ENCODE measurements at places on chromosomes 3 and 15.

GRCh38 chr3:107660306-107660976, 137.7 kb downstream of the BBX start:
- H3K4me3 ChIP-seq: no peak overlapping the region
- H3K27me3 ChIP-seq: no peaks in the 10 kb centered on the region
- no peaks in the 10 kb centered on the region for H3K36me3 ChIP-seq
- H3K4me1 ChIP-seq: peaks cover 13% of the 10 kb centered on the region
- peak; percentile 43 for DNase-seq

DNA sequence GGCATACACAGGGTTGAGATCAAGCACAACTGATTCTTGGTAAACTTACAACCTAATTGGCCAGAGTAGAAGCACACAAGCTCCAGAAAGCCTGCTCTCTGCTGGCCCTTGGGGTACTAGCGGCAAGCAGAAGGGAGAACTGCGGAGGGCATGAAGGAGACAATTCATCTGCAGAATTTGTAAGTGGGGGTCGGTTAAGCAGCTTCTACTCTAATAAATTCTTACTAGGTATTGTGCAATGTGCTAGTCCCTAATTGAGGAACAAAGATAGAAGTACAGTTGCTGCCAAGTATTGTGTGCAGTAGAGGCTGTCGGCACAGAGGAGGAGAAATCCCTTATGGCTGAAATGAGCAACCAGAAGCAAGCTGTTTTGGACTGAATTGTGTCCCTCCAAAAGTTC, 91.2 kb upstream of the VEPH1 start:
- no peak for DNase-seq
- H3K36me3 ChIP-seq: no peaks in the 10 kb centered on the region
- no peaks in the 10 kb centered on the region for H3K27me3 ChIP-seq
- no peak overlapping the region for H3K4me3 ChIP-seq
- H3K4me1 ChIP-seq: no peaks in the 10 kb centered on the region
- no peak overlapping the region for H3K27ac ChIP-seq

- peak; percentile 78 for DNase-seq
- no peaks in the 10 kb centered on the region for H3K4me1 ChIP-seq
Observed at GRCh38 chr3:50519471-50520089, 16.1 kb upstream of the CACNA2D2 start.

- no peak overlapping the region for H3K27ac ChIP-seq
- no peak for DNase-seq
- peaks cover 12% of the 10 kb centered on the region for H3K36me3 ChIP-seq
- H3K4me1 ChIP-seq: no peaks in the 10 kb centered on the region
- no peak overlapping the region for H3K4me3 ChIP-seq
- H3K27me3 ChIP-seq: no peaks in the 10 kb centered on the region
Observed at GRCh38 chr15:90633360-90633759, 83.8 kb upstream of the BLM start.

DNA sequence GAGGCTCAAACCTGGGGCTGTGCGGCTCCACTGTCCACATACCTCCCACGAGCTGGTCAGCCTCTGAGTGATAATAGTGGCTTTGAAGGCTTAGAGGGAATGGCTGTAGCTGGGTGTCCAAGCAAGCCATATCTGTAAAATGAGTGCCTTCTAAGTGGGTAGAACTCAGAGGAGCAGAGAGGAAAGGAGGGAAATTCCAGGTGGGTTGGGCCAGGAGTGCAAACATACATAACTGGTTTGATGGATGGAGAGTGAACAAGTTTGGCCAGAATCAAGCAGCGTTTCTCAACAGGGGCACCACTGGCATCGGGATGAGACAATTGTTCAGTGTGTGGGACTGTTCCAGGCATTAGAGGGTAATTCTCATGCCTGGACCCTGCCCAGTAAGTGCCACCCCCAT, 91.1 kb downstream of the ASB7 start:
- H3K4me3 ChIP-seq: no peak overlapping the region
- no peaks in the 10 kb centered on the region for H3K36me3 ChIP-seq
- H3K4me1 ChIP-seq: no peaks in the 10 kb centered on the region
- no peak overlapping the region for H3K27ac ChIP-seq
- no peaks in the 10 kb centered on the region for H3K27me3 ChIP-seq
- no peak for DNase-seq

GRCh38 chr3:184156522-184156955, 1.4 kb downstream of the DVL3 start:
- H3K36me3 ChIP-seq: no peaks in the 10 kb centered on the region
- DNase-seq: no peak
- H3K4me1 ChIP-seq: peaks cover 10% of the 10 kb centered on the region
- H3K4me3 ChIP-seq: peak overlapping the region; percentile 84
